ENCODE measurements at places on chromosomes 7 and 10.
A peak's percentile ranks its signal among the peaks of the same experiment; 100 is the strongest.

- no peak for DNase-seq
Observed at GRCh38 chr10:132805599-132805998, 19.7 kb upstream of the NKX6-2 start.

GRCh38 chr10:73889014-73889413, 14.7 kb upstream of the CAMK2G start:
- DNase-seq = peak; percentile 57

- no peak for DNase-seq
Observed at GRCh38 chr7:37248396-37248861, 200.2 kb downstream of the ELMO1 start.

DNA sequence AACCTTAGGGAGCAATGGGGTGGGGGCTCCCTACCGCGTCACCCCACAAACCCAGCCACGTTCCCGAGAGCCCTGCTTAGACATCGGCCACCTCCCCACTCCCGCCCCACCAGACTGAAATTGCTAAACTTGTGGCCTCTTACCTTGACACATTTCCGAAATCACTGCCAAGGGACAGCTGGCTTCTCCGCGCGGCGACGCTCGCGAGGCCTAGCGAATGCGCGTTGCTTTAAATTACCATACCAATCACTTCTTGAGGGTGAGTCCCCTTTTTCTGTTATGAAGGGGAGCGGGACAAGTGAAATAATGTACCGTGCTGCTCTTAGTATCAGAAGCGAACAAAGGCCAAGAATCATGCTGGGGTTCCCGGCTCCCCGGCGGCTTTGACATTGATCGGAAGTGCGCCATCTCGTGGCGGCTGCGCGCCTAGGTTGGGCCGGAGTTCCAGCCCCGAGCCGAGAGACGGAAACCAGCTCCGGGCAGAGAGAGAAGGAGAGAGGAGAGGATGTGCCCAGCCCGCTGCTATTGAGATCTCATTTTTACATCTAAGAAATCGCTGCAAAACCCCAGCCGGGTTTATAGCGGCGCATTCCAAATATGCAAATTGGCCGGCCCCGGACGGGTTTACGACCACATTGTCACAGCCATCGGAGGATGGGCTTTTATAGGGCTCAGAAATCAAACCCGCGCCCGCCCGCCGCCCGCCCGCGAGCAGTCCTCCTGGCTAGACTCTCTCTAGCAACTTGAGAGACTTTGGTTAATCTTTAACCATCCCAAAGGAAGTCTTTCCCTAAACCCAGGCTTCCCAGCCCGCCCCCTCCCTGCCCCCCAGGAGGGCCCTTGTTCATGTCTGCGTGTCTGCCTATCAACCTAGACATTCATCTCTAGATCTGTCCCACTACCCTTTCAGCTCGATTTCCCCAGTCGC, 5.3 kb downstream of the HOXA11 start:
- DNase-seq = no peak

- DNase-seq = no peak
Observed at GRCh38 chr7:5143106-5143505, 46.9 kb upstream of the WIPI2 start.

- DNase-seq = no peak
Observed at GRCh38 chr10:127976286-127976685, 69.4 kb downstream of the PTPRE start.

DNA sequence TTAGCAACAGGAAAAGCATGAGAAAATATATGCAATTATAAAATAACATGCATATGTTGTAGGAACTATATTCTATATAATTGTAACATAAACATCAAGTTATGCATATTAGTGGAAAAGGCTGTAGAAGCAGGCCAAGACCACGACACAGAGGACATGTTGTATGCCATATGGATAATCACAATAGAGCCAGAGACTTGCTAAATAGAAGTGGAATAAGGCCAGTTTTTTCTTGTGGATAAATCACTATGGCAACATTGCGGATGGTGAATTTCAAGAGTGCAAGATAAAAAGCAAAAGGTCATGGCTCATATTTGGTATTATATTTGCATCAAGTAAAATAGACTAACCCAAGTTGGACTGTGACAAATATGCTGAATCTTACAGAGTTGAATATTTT, 93.0 kb downstream of the PCDH15 start:
- no peak for DNase-seq

GRCh38 chr10:21720090-21720489, 186.1 kb downstream of the MLLT10 start:
- no peak for DNase-seq

- DNase-seq = no peak
Observed at GRCh38 chr7:50655490-50655889, 90.3 kb upstream of the DDC start.

DNA sequence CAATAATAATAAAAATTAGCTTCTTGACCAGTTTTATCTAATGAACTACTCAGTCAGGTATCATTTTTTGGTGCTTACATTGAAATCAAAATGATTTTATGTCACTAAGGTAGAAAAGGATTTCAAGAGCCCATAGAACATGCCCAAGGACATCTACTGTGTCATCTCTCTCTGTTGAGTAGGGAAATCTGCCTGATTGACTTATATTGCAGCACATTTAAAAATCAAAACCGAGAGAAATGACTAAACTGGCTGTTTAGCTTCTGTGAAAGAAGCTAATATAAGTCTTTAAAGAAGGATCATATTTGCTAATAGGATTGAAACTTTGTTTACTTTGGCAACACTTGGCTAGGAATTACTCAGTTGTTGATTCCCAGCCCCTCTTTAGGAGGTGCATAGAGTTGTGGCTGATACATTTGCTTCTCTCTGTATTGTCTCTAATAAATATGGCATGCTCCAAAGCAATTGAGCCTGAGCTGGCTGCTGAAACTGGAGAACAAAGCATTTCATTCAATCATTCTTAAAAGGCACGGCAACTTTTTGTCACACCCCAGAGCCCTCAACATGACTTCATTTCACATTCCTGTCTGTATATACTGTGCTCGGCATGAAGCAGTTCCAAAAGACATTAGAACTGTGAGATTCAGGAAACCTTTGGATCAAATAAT, 1096.9 kb upstream of the POT1 start:
- peak; percentile 5 for DNase-seq

DNA sequence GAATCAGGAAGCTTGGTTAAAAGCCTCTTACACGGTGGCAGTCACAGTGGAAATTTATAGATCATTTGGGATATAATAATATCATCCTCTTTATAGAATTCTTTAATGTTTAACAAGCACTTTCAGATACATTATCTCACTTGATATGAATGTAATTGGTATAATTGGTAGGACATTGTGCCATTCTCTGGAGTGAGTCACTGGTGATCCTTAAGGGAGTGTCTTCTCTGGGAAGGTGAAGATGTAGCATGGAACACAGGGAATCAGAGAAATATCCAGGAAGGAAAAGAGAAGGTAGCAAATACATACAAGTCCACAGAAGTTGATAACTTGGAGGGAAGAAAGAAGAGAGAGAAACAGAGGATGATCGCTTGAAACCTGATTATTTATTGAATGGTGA, 9.8 kb downstream of the PTPRZ1 start:
- DNase-seq = no peak

- DNase-seq = no peak
Observed at GRCh38 chr7:11373546-11374142, 400.0 kb downstream of the PHF14 start.

DNA sequence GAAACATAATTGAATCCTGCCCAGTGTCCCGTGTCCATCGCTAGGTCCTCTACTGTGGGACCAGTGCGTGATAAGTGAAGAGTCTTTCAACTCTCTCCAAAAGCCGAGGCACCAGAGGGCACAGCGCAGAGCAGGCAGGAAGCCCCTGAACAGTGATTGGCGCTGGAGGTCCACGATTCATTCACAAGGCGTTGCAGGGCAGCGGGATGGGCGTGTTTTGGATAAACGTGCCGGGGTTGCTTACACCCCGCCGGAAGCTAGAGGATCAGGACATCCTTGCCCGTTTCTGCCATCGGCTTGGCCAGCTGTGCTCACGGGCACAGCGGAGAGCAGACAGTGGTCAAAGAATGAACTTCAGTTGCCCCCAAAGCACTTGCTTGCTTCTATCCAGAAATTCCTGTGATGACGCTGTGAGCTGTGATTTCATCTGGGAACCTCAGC, 86.0 kb upstream of the PFKP start:
- DNase-seq = no peak

GRCh38 chr7:117385363-117386109, 41.8 kb downstream of the ASZ1 start:
- peak; percentile 9 for DNase-seq

DNA sequence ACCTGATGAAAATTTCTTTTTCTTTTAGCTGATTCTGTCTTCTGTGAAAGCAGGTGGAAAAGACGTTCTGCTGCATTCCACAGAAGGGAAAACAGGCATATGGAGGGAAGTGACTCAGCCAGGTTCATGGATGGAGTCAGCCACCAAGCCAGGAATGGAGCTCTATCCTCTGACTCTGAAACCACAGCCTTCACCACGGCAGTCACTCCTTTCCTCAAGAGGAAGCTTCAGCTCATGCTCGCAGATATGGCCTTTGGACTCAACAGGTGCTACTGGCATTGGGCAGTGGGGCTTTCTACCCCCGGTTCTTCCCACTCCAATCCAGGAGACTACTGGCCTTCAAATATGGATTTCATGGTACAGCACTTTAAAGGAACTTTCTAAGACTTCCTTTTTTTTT, 11.5 kb upstream of the PLAU start:
- DNase-seq = no peak

DNA sequence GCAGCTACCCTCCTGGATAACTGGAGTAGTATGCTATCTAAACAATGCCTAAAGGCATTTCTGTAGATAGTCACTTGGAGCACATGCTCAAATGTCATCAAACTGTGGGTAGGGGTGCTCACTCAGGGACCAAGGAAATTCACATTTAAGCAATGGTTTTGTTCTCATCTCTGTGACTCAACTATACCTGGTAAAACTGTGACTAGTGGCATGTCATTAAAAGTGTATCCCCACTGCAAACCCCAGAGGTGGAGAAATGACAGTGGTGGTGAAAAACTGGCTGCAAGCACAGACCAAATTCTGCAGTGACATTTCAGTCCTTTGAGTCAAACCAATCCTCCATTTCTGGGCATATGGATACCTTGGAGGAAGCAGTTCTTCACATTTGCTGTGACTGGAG, 134.2 kb upstream of the EFCAB10 start:
- DNase-seq = no peak

DNA sequence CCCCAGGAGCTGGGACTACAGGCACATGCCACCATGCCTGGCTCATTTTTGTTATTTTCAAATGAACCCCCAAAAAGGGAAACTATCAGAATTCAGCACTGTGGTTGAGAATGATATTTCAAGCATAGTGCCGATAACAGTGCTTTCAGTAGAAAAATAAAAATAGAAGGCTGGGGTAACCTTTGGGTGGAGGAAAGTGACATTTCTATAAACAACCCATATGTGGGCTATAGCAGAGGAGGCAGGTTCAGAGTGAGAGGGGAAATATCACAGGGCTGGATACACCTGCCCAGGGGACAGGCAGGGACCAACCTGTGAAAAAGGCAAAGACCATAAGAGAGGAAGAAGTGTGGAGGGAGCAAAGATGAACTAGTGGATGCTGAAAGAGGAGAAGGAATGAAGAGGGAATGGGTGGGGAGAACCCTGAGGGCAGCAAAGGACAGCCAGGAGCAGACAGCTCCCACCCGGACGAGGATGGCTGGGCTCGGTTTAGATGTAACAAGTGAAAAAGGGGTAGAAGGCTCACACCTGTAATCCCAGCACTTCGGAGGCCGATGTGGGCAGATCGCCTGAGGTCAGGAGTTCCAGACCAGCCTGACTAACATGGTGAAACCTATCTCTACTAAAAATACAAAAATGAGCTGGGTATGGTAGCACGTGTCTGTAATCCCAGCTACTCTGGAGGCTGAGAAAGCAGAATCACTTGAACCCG, 56.5 kb downstream of the MAP3K8 start:
- no peak for DNase-seq

Measured in DMS79 (cell line).